Endothelial cell of coronary artery (primary cell): ENCODE measurements at places on chromosomes 5 and 9. TPM values are rescaled to one million over a fixed set of nuclear protein-coding genes. Genes with fewer than 3 reads are reported as not detected.

The FAM169A gene
- total RNA-seq = 0.28 and 0.45 TPM in 2 replicates

The SLC1A1 gene
- total RNA-seq = 12.2 and 17.0 TPM in 2 replicates

The SMIM33 gene
- not detected in 2 replicates for total RNA-seq

The ADAMTS6 gene
- 40.3 and 77.9 TPM in 2 replicates for total RNA-seq

The RAD50 gene
- total RNA-seq = 13.8 and 30.0 TPM in 2 replicates

The PLAC8L1 gene
- 0.18 and 0.38 TPM in 2 replicates for total RNA-seq

The HSPA4 gene
- total RNA-seq = 110 and 115 TPM in 2 replicates

The SOHLH1 gene
- 0.09 TPM in 1 of 2 replicates, not detected in the other for total RNA-seq

The NFIB gene
- 74.6 and 103 TPM in 2 replicates for total RNA-seq

The ASS1 gene
- 4.2 and 21.1 TPM in 2 replicates for total RNA-seq

The ANKRD31 gene
- total RNA-seq = under 0.01 TPM in 1 of 2 replicates, not detected in the other

The HTR4 gene
- total RNA-seq = 0.09 TPM in 1 of 2 replicates, not detected in the other

The CDH9 gene
- total RNA-seq = not detected in 2 replicates

The GRAMD2B gene
- total RNA-seq = 0.45 and 2.4 TPM in 2 replicates
